ENCODE measurements at places on chromosomes 5 and 9. TPM values are rescaled to one million over a fixed set of nuclear protein-coding genes. Genes with fewer than 3 reads are reported as not detected.

DNA sequence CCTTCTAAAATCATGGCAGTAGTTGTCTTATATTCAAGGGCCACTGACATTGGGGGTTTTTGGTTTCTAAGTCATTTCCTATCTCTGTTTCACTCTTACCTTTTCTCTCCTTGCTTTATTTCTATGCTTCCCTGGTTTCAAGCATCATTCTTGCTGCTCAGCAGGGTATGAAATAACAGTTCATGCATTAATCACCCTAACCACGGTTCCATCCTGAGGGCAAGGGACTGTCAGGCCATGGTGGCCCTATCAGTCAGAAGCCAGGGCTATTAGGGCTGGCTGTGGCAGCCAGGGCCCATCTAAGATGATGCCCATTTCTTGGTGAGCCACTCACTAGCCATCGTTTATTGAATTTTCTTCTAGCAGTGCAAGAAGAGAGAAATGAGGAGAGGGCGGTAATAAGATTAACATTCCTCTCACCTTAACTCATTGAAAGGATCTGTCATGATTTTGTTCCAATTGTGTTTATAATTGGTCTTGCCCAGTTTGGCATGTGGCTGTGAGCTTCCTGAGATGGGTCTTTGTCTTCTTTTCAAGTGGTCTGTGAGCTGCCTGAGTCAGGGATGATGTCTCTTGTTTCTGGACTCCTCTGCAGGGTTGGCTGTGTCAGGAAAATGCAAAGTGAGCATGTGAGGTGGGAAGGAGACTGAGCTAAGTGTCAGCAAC, 45.2 kb downstream of the CYSTM1 start:
- DNase-seq = no peak

DNA sequence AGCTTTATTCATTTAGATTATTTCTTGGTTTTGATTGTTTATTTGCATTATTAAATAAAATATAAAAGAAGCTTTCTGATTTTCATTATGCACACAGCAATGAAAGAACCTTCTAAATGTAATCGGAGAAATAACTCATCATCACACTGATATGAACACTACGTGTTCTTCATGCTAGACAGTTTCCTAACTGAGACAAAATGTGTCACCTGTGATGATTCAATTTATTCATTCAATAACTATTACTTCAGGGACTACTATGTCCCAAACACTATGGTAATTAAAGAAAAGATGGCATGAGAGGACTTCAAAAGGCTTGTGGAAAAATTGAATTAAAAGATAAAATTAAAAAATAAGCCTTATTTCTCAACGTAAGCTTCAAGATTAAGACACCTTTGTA, 118.1 kb downstream of the SPEF2 start:
- DNase-seq = no peak

IFNA1 gene
- not detected for polyA plus RNA-seq

MCIDAS gene
- 0.23 TPM for polyA plus RNA-seq

LCN15 gene
- not detected for polyA plus RNA-seq

KLF9 gene
- polyA plus RNA-seq = 97.7 TPM

NR2F1 gene
- polyA plus RNA-seq = 149 TPM

All from urinary bladder (tissue), 4 donors.